ENCODE measurements at places on chromosomes 13 and 19. TPM values are rescaled to one million over a fixed set of nuclear protein-coding genes. Genes with fewer than 3 reads are reported as not detected.

GRCh38 chr13:22789027-22789593, 391.7 kb upstream of the SGCG start:
- DNase-seq = no peak

GRCh38 chr19:44212866-44213346, 574 bp downstream of the ZNF227 start:
- DNase-seq = no peak

DNA sequence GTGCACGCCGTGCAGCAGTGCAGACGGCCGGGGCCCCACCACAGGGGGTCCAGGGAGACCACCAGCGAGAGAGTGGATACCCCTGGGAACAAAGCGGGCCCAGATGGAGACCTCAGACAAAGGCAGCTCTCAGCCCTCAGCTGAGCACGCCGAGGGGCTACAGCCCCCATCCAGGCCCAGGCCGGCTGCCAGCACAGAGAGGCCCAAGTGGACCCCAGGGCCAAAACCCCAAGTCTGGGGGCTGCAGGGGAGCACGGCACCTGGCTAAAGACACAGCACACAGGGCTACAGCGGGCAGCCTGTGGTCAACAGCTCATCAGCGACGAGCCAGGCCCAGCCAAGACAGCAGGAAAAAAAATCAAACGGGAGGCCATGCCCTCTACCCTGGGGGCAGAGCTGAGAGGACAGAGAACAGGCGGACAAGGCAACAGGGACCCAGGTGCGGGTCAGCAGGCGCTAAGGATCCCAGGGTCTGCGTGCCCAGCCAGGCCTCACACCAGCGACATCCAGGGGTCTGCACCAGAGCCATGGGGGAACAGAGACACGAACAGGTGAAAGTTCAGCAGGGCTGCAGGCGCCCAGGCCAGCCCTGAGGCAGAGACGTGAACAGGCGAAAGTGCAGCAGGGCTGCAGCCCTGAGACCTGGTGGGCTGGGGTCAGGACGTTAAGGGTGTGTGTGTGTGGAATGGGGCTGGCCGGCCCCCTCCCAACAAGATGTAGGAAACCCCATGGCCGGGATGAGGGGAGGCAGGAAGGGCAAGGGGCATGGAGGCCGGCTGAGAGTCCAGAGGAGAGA, 34.3 kb downstream of the RASA3 start:
- no peak for DNase-seq

DNA sequence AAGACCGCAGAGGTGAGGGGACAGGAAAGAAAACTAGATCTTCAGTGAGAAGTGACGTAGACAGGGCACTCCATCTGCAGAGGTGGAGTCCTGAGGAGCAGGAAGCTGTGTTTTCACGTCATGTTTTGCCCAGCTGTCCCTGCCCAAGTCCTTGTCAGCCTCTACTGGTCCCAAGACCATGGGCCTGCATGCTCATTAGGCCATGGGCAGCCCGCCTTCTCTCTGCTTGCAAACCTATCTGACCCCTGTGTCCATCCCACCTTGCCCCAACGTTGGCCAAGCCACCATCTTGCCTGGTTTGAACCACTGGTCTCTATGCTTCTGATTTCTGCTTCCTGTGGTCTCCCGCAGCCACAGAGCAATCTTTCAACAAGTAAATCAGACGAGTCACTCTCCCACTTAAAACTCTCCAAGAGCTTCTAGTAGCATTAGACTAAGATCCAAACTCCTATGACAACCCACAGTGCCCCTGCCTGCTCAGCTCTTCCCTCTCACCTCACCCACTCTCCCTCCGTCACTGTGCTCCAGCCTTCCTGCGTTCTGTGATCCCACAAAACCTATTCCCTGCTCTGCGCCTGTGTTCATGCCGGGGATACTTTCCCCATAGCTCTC, 18.6 kb upstream of the CCNE1 start:
- no peak for DNase-seq

GRCh38 chr13:20582026-20582425, 15.1 kb downstream of the IFT88 start:
- no peak for DNase-seq

- no peak for DNase-seq
Observed at GRCh38 chr19:43738780-43739211, 16.0 kb downstream of the SMG9 start.

DNA sequence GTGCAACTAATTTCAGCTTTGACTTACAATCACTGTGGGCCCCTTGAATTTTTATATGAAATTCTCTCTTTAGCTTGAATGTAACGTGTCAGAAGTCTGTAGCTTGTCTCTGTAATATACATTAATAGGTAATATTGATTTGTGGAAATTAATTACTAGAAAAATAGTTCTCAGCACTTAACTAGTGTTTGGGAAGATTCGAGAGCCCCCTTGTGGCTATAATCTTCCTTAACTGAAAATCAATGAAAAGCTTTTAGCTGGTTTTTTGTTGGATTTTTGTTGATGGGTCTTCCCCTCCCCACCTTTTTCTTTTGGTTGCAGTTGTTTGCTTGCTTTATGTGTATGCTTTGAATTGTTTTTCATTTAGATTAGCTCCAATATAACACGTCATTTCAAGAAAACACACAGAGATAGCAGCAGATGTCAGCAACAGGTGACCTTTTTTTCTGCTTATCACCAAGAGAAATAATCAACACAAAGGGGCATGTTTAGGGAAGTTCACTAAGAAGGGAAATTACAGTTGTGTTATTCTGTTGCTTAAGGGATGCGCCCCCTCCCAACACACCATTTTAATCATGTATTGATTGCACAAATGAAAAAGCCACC, 176.8 kb downstream of the OXGR1 start:
- DNase-seq = no peak

- no peak for DNase-seq
Observed at GRCh38 chr19:4636761-4637160, 2.6 kb upstream of the TNFAIP8L1 start.

DNA sequence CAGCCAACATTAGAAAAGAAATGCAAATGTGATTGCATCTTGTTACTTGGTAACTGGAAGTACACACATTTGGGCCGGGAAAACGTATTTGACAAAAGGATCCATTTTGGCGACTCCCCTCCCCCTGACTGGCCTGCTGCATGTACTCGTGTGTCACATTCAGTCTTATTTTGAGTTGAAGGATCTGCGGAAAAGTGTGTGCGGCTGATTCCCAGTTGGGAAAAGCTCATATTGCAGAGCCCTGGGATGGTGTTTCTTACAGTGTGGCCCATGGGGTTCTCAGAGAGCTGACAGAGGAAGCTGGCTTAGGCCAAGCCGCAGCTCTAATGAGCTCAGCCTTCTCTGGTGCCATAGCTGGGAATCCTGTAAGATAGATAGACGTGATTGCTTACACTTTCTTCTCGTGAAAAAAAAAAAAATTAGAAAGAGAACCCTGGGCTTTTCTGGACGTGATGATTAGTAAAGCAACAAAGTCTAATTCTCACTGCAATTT, 170.3 kb upstream of the ARGLU1 start:
- DNase-seq = no peak

DNA sequence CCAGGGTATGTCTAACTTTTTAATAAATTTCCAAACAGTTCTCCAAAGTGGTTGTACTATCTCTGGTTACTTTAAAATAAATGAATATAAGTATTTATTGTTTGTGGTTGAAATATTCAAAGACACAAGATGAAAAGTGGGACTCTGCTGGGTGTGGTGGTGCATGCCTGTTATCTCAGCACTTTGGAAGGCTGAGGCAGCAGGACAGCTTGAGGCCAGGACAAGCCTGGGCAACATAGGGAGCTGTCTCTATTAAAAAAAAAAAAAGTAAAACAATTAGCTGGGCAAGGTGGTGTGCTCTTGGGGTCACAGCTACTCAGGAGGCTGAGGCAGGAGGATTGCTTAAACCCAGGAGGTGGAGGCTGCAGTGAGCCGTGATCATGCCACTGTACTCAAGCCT, 10.4 kb downstream of the PNMA8A start:
- no peak for DNase-seq

The FGF21 gene
- total RNA-seq = 0.51 TPM

The TMC4 gene
- total RNA-seq = 62.3 TPM

The CACNG8 gene
- 0.03 TPM for total RNA-seq

The PLK5 gene
- not detected for total RNA-seq
